ENCODE measurements at places on chromosomes 4 and X.
A peak's percentile ranks its signal among the peaks of the same experiment; 100 is the strongest.

DNA sequence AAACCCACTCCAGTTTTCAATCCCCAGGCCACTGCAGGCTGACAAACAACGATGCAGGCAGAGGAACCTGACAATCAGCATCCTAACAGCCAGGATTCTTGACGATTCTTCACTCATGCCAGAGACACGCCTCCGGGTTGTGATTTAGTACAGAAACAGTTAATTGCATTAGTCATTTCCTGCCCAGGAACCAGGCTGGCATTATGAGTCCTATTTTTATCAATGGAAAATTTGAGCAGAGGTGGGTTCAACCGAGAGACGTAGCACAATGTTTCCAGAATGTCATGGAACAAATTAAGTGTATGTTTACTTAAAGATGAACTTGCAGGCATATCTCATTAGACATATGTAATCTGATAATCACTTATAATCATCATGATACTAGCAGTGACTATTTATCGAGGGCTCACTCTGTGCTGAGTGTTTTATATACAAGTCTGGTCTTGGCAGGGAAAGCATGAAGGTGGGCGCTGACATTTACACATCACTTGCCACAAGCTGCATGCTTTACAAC lies 159.7 kb downstream of the NSUN7 start:
- peak; percentile 65 for DNase-seq

DNA sequence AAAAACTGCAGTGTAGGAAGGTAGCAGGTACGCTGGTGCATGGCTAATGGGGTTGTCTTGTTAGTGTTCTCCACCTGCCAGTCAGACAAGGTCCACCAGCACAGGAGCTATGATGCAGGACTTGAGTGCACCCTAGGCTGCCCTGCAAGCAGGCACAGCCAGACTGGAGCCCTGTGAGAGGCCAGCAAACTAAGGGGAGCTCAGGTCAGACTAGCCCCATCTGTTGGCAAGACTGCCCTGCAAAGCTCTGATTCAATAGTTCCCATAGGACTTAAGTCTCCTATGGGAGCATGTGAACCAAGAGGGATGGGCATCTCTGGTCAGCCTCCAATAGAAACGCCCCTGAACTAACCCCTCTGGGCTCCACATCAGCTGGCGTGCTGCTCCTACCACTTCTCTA lies 1307.3 kb downstream of the C4orf33 start:
- no peak for DNase-seq

- peak; percentile 23 for DNase-seq
Observed at GRCh38 chrX:12497832-12498591, 293.2 kb upstream of the PRPS2 start.

DNA sequence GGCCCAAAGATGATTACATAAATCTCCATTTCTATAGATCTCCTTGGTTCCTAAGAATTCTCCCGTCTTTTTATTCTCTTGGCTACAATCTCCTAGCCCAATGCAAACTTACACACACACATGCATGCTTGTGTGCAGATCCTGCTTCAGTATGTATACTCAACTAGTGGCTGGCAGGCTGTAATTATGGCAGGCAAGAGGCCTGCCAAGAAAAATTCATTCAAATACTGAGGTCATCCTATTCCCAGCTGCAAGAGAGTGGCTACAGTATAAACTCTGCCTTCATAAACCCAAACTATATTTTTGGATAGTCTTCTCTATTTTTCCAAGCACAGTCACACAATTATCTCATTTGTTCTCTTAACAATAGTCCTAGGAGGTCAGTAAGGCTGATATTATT lies 95.2 kb downstream of the SHROOM4 start:
- no peak for DNase-seq

DNA sequence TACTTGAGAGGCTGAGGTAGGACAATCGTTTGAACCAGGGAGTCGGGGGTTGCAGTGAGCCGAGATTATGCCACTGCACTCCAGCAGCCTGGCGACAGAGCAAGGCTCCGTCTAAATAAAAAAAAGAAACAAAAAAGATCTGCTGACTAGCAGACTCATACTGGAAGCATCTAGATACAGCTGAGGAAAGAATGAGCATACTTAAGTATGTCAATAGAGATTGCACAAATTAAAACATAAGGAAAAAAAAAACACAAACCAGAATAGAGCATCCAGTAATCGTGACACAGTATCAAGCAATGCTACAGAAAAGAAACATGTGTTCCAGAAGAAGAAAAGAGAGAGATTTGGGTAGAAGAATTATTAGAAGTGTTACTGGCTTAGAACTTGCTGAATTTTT lies 105.5 kb upstream of the SPOCK3 start:
- DNase-seq = no peak

- DNase-seq = peak; percentile 19
Observed at GRCh38 chr4:112560084-112560483, 44.1 kb upstream of the NEUROG2 start.

DNA sequence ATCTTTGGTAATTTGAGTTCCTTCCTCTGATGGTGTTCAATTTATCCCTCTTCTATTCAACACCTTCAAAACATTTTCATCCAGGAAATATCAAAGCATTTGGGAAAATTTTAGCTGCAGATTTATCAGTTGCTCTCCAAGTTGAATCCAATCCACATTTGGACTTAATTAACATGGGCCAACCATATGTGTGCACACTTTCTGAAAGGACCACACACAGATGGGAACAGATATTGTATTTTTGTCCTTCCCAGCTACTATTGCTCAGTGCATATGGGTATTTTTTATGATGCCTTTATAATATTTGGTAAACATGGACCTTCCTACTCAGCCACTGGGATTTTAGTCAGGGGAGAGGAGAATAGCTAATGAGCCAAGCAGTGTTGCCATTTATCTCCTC lies 65.2 kb downstream of the GLRA2 start:
- no peak for DNase-seq

- no peak for DNase-seq
Observed at GRCh38 chrX:96407072-96407471, 277.6 kb upstream of the DIAPH2 start.

GRCh38 chrX:31423609-31424189 lies 351.9 kb upstream of the FTHL17 start:
- DNase-seq = peak; percentile 36

- no peak for DNase-seq
Observed at GRCh38 chrX:103756736-103757135, 19.9 kb upstream of the PLP1 start.

- peak; percentile 29 for DNase-seq
Observed at GRCh38 chrX:10457092-10457491, 163.3 kb downstream of the MID1 start.

DNA sequence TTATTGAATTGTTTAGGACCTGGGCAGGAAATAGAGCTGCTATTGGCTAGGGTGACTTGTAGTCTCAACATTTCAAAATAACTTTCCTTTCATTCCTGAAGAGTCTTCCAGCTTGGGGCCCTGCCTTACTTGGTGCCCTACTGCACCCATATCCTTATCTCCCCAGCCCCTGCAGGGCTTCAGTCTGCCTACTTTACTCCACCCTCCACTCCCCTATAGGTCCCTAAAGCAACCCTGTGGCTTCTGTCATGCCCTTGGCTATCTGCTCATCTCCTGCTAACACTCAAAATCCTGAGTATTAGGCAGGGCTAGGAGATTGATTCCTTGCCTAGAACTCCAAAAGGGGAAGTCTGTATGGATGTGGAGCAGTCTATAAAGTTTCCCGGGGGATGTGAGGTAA lies 57.6 kb upstream of the PRKG2 start:
- DNase-seq = no peak

DNA sequence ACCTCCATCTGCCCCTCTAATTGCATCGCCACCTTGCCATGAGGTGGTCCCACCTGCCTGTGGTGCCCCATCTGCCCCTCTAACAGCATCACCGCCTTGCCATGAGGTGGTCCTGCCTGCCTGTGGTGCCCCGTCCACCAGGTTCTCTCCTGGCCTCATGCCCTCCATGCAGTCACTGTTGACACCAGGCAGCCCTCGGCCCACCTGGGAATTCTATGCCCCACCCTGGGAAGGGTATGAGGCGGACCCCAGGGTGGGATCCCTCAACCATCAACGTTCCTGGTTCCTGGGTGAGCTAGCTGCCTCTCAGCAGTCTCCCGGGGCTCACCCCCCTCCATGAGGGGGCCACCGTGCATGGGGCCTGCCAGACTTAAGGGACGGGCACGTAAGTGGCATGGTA lies 38.9 kb downstream of the ACOX3 start:
- no peak for DNase-seq

DNA sequence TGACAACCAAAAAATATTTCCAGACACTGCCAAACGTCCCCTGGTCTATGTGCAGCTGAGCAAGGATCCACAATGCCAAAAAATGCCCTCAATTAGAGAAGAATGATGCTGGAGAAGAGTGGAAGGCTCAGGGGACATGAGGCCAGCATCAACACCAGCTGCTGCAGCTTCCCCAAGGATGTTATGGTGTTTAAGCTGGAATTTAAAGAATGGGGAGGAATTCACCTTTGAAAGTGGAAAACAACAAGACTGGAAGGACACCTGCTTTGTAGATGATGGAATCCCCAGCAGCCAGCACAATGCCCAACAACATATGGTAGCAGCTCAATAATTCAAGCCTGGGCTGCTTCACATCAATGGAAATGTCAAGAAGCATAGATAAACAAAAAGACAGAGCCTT lies 20.3 kb upstream of the SMPX start:
- DNase-seq = no peak

DNA sequence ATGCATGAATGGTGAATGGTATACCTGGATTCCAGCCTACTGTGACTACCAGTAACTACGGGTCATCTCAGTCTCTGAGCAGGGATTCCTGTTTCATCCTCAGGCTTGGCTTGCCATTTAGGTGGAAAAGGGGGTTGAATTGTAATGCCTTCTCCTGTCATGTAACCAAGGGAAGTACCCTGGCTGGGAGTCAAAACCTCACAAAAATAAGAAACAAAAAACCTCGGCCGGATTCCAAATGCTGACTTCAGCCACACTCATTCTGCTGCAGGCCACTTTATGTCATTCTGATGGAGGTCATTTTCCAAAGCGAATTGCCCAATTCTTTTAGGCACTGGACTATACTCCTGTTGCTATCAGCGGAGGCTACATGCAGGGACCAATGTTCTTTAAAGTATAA lies 324.7 kb downstream of the LDB2 start:
- no peak for DNase-seq

GRCh38 chrX:39595977-39596376 lies 501.8 kb downstream of the BCOR start:
- no peak for DNase-seq

GRCh38 chrX:110435196-110435595 lies 76.5 kb downstream of the RTL9 start:
- no peak for DNase-seq

GRCh38 chr4:26116057-26116456 lies 202.0 kb downstream of the SMIM20 start:
- no peak for DNase-seq

- no peak for DNase-seq
Observed at GRCh38 chr4:147761218-147761883, 29.5 kb downstream of the ARHGAP10 start.

DNA sequence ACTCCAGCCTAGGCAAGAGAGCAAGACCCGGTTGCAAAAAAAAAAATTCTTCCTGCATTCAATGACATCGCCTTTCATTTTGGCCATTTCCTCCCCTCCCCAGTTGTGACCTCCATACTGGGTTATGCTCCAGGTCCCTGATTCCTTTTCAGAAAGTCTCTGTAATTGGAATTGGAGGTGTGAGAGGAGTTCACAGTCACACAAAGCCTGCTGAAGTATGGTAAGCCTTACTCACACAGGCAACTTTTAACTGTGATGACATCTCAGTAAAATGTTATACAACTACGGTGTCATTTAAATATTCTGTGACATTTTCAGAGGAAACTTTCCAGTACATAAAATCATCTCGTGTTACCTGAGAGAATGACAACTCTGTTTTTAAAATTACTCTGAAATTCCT lies 73.6 kb downstream of the CEP44 start:
- no peak for DNase-seq

GRCh38 chrX:129996120-129996519 lies 13.7 kb downstream of the BCORL1 start:
- peak; percentile 37 for DNase-seq

DNA sequence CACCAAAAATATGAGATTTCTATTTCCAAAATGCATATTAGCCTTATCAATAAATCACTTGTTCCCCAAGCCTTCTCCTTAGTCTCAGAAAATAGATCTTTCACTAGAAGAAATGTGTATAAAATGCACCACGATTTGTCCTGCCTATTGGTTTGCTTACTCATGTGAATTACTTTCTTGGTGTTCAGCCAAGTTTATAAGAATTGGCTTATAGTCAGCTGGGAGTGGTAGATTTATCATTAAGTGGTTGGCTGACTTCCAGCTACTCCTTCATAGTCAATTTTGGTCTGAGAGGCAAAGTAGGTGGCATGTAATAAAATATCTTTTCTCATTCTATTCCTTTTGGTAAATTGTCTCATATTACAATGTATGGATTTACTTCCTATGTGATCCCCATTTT lies 1.3 kb downstream of the SULT1E1 start:
- DNase-seq = no peak

DNA sequence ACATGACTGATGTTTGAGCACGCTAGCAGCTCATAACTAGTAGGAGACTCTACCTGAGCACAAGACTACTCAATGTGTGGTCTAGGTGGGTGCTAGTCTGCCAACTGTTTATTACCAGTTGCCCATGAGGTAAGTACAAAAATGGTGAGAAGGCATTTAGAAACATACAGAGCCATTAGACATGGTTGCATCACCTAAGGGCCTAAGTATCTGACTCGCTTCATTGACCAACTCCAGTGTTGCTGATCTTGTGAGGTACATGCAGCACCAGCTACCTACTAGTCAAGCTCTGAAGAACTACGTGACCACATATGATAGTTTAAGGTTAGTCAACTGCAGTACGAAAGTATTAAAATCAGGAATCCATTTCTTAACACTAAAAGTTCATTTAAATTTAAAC lies 39.9 kb downstream of the APBB2 start:
- no peak for DNase-seq

- no peak for DNase-seq
Observed at GRCh38 chr4:177177541-177178081, 132.1 kb upstream of the NEIL3 start.

- no peak for DNase-seq
Observed at GRCh38 chr4:155632310-155632840, 34.3 kb upstream of the GUCY1A1 start.

- DNase-seq = peak; percentile 50
Observed at GRCh38 chr4:83599183-83599582, 63.3 kb downstream of the GPAT3 start.

- DNase-seq = no peak
Observed at GRCh38 chr4:87915621-87916020, 59.9 kb upstream of the SPP1 start.

Data from suppressor macrophage treated with lipopolysaccharide for 1 hour (primary cell).